PC-3 (cell line): ENCODE measurements at places on chromosomes 4 and X.

DNA sequence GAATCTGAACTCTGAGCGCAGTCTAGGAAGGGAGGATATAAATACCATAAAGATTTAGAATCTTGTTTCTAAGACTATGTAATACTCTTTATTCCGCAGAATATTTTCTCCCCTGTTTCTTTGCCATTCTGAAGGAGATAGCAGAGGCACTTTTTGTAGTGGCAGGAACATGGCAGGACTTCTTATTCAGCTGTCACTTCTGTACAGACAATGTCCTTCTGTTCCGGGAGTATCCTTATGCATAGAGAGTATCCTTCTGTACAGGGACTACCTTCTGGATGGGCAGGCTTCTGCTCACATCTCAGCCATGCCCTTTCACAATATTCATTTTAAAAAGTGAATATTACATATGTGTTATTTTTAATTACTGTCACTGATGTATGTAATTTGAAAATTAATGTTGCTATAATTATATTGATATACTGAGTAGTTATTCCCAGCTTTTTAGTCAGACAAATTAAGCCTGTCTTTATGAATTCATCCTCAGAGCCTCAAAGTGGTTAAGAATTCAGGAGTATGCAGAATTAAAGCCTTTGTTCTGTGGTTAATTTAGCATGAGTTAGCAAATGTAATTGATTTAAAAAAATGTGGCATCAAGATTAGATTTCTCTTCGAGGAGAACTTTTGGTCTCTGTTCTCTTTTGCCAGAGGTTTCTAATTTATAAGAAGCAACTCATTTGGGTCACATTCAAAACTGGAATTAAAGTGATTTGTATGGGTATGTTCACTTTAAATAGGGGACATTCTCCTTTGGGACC is 174.4 kb downstream of the FHIP1A start:
- no peak for DNase-seq
- H3K27me3 ChIP-seq = no peaks in the 10 kb centered on the region
- H3K4me1 ChIP-seq = peaks cover 11% of the 10 kb centered on the region
- H3K36me3 ChIP-seq = no peaks in the 10 kb centered on the region
- no peak overlapping the region for H3K27ac ChIP-seq
- H3K4me3 ChIP-seq = no peak overlapping the region

DNA sequence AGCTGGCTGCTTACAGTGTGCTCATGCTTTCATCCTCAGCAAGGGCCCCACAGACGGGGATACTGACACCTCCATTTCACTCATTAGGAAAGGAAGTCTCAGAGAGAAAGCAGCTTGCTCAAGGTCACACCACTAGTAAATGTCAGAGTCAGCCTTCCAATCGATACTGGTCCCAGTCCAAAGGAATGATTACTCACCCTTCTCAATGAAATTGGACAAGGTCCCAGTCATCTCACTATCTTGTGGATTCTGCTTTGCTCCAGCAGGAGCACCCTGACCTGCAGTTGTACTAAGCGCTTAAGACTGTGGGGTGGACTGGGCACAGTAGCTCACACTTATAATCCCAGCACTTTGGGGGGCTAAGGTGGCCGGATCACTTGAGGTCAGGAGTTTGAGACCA is 132.2 kb upstream of the SLC34A2 start:
- peaks cover 8% of the 10 kb centered on the region; the same call in 1 of the 2 replicates for H3K4me1 ChIP-seq
- no peak overlapping the region for H3K4me3 ChIP-seq
- DNase-seq = peak; percentile 67
- H3K27me3 ChIP-seq = peaks cover 4% of the 10 kb centered on the region; the same call in 1 of the 2 replicates
- H3K27ac ChIP-seq = no peak overlapping the region
- H3K36me3 ChIP-seq = no peaks in the 10 kb centered on the region

- H3K4me1 ChIP-seq = no peaks in the 10 kb centered on the region
- H3K27ac ChIP-seq = no peak overlapping the region
Observed at GRCh38 chr4:52931243-52931642, 69.1 kb downstream of the RASL11B start.

DNA sequence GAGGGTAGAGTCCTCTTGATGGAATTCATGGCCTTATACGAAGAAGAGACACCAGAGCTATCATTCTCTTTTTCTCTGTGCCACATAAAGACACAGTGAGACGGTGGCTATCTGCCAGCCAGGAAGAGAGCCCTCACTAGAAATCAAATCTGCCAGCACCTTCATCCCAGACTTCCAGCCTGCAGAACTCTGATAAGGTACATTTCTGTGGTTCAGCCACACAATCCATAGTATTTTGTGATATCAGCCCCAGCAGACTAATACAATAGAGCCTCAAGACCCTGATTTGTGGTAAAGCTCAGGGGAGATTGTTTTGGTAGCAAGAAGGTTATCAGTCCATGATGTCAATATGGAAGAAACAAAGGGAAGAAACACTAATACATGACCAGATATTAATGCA is 1213.2 kb downstream of the NLGN4X start:
- H3K27me3 ChIP-seq = no peaks in the 10 kb centered on the region
- H3K4me1 ChIP-seq = no peaks in the 10 kb centered on the region
- H3K36me3 ChIP-seq = no peaks in the 10 kb centered on the region
- no peak for DNase-seq

- H3K27ac ChIP-seq = no peak overlapping the region
- H3K36me3 ChIP-seq = no peaks in the 10 kb centered on the region
- no peaks in the 10 kb centered on the region for H3K4me1 ChIP-seq
- H3K27me3 ChIP-seq = peaks cover 11% of the 10 kb centered on the region
- DNase-seq = no peak
- H3K4me3 ChIP-seq = no peak overlapping the region
Observed at GRCh38 chrX:33133320-33133719, 78.0 kb downstream of the DMD start.

GRCh38 chr4:7867701-7868435 is 71.8 kb downstream of the AFAP1 start:
- peaks cover 48% of the 10 kb centered on the region for H3K36me3 ChIP-seq
- H3K27ac ChIP-seq = peak overlapping the region; percentile 83
- H3K27me3 ChIP-seq = no peaks in the 10 kb centered on the region
- H3K4me1 ChIP-seq = peaks cover 36% of the 10 kb centered on the region
- no peak overlapping the region for H3K4me3 ChIP-seq

DNA sequence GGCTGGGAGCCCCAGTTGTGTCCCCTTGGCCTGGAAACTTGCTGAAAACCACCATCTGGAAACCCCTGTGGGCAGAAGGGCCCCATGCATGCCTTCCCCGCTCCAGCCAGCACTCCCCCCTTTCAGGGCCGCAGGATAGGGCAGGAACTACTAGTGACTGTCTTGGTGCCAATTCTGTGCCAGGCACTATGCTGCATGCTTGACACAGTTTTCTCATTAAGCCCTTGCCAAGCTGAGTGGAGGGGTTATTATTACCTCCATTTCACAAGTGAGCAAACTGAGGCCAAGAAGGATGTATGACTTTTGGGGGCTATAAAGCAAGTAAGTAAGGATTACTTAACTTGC is 73.6 kb upstream of the PJA1 start:
- 0 out of 2 replicates have a peak, but pooled peaks cover 8% of the 10 kb centered on the region for H3K27me3 ChIP-seq
- no peaks in the 10 kb centered on the region for H3K36me3 ChIP-seq
- no peak overlapping the region for H3K4me3 ChIP-seq
- DNase-seq = no peak
- no peaks in the 10 kb centered on the region for H3K4me1 ChIP-seq

DNA sequence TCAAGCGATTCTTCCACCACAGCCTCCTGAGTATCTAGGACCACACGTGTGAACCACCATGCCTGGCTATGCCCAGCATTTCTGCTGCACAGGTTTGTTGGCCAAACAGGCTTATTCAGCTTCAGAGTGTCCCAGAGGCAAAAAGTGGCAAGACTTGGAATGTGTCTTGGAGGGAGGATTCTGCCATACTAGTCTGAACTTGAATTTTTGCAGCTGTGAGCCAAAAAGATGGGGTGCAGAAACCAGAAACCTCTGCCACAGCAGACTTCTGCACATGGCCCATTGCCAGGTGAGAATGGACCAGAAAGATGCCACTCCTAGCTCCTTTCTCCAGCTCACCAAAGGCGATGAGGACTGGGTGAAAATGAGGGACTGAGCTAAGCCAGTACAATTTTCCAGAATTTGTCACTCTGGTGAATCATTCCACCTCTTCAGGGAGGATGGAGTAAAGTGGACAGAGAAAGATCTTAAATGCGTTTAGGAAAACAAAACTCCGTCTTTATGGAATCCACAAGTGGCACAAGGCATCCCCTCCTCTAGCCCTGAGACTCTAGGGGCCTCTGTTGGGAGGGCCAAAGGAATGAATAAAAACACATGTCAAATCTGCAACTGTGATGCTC is 369.1 kb upstream of the CLNK start:
- H3K4me3 ChIP-seq = no peak overlapping the region
- H3K36me3 ChIP-seq = no peaks in the 10 kb centered on the region
- H3K27ac ChIP-seq = no peak overlapping the region

GRCh38 chr4:153318696-153319320 is 25.7 kb upstream of the MND1 start:
- DNase-seq = peak; percentile 66
- no peak overlapping the region for H3K27ac ChIP-seq
- H3K4me3 ChIP-seq = no peak overlapping the region

GRCh38 chr4:173883821-173884220 is 353.8 kb upstream of the HAND2 start:
- H3K4me1 ChIP-seq = no peaks in the 10 kb centered on the region
- H3K27ac ChIP-seq = no peak overlapping the region
- no peak overlapping the region for H3K4me3 ChIP-seq
- no peak for DNase-seq
- H3K36me3 ChIP-seq = no peaks in the 10 kb centered on the region
- H3K27me3 ChIP-seq = peaks cover 39% of the 10 kb centered on the region

GRCh38 chrX:2159861-2160260 is 340.9 kb downstream of the DHRSX start:
- no peaks in the 10 kb centered on the region for H3K27me3 ChIP-seq
- DNase-seq = no peak
- H3K4me3 ChIP-seq = no peak overlapping the region

- no peaks in the 10 kb centered on the region for H3K4me1 ChIP-seq
Observed at GRCh38 chrX:19566359-19567222, 51.3 kb upstream of the MAP3K15 start.

GRCh38 chr4:151862766-151863165 is 102.0 kb upstream of the GATB start:
- no peaks in the 10 kb centered on the region for H3K36me3 ChIP-seq
- H3K27ac ChIP-seq = no peak overlapping the region
- H3K4me3 ChIP-seq = no peak overlapping the region
- H3K4me1 ChIP-seq = no peaks in the 10 kb centered on the region

GRCh38 chr4:14269824-14270223 is 642.3 kb upstream of the BOD1L1 start:
- H3K4me1 ChIP-seq = no peaks in the 10 kb centered on the region
- H3K4me3 ChIP-seq = no peak overlapping the region
- no peak overlapping the region for H3K27ac ChIP-seq
- H3K36me3 ChIP-seq = no peaks in the 10 kb centered on the region
